ENCODE measurements at places on chromosomes 7 and 10.

DNA sequence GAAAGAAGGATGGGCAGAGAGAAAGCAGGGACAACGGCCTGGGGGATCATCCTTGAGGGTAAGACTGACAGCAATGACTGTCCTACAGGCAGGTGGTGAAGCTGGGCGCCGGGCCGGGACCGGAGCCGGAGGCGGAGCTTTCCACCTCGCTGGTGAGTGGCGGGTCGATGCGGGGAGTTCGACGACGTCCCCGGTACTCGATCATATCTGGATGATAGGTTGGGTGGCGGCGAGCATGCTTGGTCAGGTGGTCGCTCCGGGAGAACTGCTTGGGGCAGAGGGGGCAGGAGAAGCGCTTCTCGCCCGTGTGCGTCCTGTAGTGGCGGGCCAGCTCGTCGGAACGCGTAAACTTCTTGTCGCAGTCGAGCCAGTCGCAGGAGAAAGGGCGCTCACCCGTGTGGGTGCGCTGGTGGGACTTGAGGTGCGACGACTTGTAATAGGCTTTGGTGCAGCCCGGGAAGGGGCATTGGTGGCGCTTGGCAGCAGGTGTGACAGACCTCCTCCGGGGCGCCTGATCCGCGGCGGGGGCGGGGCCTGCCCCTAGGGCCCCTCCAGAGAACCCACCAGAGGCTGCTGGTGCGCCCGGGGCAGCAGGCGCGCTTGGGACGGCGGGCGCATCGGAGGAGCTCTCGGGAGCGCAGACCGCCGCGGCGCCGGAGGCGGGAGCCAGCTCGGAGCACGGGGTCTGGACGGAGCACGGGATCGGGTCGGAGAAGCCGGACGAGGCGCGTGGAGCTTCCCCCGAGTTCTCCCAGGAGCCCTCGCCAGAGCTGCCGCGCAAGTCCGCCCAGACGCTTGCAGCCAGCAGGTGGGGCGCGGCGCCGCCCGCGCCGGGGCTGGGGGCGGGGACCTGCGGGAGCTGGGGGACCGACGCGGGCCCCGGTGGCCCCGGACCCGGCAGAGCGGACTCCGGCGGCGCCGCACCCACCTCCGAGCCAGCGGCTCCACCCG is 752 bp downstream of the KLF14 start:
- no peak for DNase-seq

GRCh38 chr10:72170263-72170662 is 45.5 kb upstream of the ANAPC16 start:
- DNase-seq = no peak

GRCh38 chr7:2008101-2008935 is 224.4 kb downstream of the MAD1L1 start:
- DNase-seq = no peak

- DNase-seq = no peak
Observed at GRCh38 chr7:30175180-30175579, 40.4 kb downstream of the MTURN start.

GRCh38 chr10:498760-499435 is 190.6 kb downstream of the DIP2C start:
- no peak for DNase-seq

DNA sequence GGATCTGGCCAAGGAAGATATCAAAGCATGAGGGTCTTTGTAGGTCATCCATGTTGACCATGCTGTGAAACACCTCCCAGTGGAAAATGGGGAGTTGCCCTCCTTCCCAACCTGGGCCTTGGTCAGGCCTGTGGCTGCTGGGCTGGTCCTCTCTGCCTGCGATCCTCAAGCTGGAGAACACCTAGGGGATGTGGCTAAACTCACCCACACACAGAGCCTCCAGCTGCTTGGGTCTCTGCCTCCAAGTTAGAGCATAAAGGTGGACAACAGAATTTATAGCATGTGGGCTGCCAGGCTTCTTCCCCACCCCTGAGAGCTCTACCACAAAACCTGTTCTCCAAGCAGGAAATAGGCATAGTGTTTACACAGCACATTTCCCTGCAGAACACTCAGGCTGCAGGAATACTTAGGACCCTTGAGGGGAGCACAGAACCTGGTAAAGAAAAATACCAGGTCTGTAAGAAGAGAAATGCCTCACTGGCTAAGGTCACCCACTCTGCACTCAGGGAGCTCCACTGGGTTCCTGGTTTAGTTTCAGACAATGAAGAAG is at the start of gene SFTPA2:
TSS of gene SFTPA2 (minus strand) at position 248 of the 550 bp plus-strand sequence. CDS start 924 bp downstream, outside the sequence.
- DNase-seq = no peak

DNA sequence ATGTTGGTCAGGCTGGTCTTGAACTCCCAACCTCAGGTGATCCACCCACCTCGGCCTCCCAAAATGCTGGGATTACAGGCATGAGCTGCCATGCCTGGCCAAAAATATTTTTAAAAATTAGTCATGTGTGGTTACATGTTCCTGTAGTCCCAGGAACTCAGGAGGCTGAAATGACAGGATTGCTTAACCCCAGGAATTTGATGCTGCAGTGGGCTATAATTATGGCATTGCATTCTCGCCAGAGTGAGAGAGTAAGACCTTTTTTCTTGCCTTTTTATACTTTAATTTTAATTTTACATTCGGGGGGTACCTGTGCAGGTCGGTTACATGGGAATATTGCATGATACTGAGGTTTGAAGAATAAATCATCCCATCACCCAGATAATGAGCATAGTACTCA is 86.6 kb upstream of the ZNF92 start:
- no peak for DNase-seq

DNA sequence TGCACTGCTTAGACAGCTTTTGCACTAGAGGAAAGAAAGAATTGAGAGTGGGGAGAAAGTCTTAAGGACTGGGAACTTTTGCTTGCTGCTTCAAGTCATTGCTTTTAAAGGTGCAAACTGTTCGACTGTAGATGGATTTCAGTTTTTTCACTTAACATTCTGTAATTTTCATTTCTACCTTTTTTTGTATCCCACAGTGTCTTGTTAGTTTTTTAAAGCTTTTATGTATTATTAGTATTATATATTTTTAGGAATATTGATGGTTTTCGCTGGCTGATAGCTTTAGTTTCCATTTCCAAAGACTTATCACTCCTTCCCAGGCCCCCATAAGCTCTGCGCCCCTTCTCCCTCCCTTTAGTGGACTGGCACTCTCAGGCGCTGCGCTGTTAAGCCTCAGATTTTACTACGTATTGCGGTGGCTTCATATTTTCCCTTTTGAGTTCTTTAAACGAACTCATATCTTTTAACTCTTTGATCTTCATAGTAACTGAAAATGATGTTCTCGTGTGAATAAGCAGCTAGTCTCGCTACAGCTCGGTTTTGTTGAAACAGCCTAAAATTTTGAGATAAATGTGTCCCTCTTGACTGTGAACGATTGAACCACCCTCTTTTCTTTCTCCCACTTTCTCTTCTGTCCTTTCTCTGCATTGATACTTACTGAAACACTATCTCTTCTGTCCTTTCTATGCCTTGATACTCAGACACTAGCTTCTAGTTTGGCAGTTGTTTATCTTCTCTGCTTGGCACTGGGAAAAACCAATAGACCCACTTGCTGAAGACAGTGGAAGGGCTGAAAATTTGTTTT is 2.5 kb upstream of the ETV1 start:
- no peak for DNase-seq

- DNase-seq = no peak
Observed at GRCh38 chr7:85000735-85001350, 186.0 kb downstream of the SEMA3D start.

GRCh38 chr10:28179006-28179742 is 123.7 kb downstream of the MPP7 start:
- no peak for DNase-seq

- DNase-seq = no peak
Observed at GRCh38 chr7:14894826-14895225, 7.7 kb downstream of the DGKB start.

- no peak for DNase-seq
Observed at GRCh38 chr7:78226059-78226719, 427.6 kb downstream of the PHTF2 start.

- DNase-seq = no peak
Observed at GRCh38 chr10:114566064-114566463, 92.0 kb downstream of the ABLIM1 start.

GRCh38 chr7:18330548-18330947 is 165.0 kb upstream of the HDAC9 start:
- DNase-seq = no peak

DNA sequence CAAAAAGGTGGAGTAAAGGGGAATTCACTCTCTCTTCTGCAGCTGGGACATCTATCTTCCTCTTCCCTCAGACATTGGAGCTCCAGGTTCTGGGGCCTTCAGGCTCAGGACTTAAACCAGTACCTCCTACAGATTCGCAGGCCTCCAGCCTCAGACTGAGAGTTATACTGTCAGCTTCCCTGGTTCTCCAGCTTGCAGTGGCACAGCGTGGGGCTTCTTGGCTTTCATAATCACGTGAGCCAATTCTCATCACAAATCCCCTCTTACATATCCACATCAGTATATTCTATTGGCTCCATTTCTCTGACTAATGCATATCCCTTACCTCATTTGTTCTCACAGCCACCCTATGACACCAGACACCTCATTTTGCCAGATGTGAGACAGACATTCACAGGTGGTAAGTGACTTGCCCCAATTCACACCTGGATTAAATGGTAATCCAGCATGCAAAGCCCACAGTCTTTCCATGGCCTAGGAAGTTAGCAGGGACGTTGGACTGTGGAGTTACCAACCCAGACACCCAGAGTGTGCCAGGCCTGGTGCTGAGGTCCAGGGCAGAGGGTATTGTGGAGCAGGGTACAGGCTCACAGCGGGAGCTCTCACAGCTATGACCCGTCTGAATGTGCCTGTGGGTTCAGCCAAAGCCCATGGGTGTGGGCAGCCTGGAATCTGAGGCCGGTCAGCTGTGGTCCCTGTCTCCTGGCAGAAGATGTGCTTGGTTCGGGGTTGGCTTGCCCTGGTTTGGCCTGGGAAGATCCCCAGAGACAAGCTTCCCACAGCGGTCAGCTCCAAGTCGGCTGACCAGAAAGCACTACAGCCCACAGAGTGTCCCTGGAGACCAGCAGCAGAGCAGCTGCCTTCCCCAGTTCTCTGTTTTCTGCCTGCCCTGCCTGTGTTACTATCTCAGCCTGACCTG is 18.4 kb upstream of the ZCCHC24 start:
- no peak for DNase-seq

GRCh38 chr10:112229096-112229495 is 45.5 kb upstream of the GPAM start:
- DNase-seq = no peak

- DNase-seq = no peak
Observed at GRCh38 chr10:29588629-29589421, 45.9 kb downstream of the SVIL start.

GRCh38 chr10:107409522-107409921 is 245.0 kb upstream of the SORCS1 start:
- no peak for DNase-seq

DNA sequence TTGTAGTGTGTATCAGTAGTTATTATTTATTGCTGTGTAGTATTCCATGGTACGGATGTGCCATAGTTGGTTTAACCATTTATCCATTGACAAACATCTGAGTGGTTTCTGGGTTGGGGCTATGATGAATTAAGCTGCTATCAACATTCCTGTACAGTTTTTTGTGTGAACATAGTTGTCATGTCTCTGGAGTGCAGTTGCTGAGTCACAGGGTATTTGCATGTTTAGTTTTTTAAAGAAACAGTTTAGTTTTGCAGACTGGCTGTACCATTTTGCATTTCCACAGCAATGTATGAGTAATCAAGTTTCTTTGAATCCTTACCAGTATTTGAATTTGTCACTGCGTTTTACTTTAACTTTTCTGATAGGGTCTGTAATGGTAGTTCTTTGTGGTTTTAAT is 516.7 kb upstream of the CELF2 start:
- no peak for DNase-seq

- peak; percentile 42 for DNase-seq
Observed at GRCh38 chr10:71748671-71749191, 24.6 kb downstream of the VSIR start.

GRCh38 chr7:90655566-90655965 is 59.4 kb downstream of the CDK14 start:
- no peak for DNase-seq

- DNase-seq = no peak
Observed at GRCh38 chr7:2760098-2760889, 72.3 kb downstream of the AMZ1 start.

DNA sequence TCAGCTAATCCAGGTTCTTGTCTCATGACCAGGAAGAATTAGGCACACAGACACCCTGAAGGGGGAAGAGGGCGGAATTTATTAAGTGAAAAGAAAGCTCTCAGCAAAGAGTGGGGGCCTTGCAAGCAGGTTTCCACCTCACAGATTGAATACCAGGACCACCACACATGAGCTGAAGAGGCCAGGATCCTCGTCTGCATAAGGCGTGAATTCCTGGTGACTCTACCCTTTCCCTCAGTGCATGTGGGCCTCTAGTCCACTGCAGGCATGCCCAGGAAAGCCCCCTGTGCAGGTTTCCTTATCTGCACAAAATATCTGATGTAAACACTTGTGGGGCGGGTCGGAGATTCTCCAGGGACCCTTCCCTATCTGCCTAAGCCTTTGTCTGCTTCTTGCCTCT is 782.1 kb upstream of the LRRN3 start:
- no peak for DNase-seq

GRCh38 chr10:63899673-63900300 is 378.6 kb downstream of the REEP3 start:
- DNase-seq = no peak

DNA sequence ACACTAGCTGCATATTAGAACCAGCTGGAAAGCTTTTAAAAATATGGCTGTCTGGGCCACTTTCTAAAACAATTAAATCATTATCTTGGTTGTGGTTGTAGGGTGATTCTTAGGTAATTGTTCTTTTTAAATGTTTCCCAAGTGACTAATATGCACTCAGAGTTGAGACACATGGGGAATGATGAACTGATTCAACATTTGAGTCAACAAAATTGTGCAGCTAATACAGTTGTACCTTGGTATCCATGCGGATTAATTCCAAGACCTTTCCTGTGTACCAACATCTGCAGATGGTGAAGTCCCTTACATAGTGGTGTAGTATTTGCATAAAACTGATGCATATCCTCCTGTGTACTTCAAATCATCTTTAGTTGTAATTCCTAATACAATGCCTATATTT is 242.2 kb downstream of the ATRNL1 start:
- no peak for DNase-seq

- DNase-seq = no peak
Observed at GRCh38 chr7:135917721-135918120, 59.4 kb downstream of the MTPN start.

All from activated CD8-positive, alpha-beta memory T cell treated with anti-CD3 and anti-CD28 coated beads for 1 hour (primary cell).